ENCODE measurements at places on chromosomes 16 and 17. TPM values are rescaled to one million over a fixed set of nuclear protein-coding genes. Genes with fewer than 3 reads are reported as not detected.

Gene TNS4
- total RNA-seq = 0.16 TPM

DNA sequence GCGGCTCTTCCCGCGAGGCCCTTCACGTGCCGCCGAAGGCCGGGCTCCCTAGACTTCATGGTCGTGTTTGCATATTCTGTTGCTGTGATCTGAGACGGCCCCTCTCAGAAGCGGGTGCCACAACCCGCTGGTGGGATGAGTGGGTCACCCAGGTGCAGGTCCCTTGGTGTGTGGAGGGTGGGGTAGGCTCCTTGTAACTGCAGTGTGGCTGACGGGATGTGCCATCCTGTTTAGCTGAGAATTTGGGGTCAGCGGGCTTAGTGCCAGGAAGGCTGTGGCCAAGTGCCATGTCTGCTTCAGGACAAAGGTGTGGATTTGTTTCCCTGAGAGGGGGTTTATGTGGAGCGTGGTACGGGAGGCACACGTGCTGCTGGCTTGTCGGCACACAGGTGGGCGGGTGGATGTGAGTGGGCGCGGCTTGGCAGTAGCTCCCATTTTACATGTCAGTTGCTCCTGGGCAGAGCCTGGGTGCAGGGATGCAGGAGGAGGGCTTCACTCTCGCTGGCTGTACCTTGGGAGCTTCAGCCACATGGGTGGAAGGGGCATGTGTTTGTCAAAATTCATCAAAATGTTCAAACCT is 9.2 kb upstream of the WFIKKN1 start:
- no peak for DNase-seq

- DNase-seq = no peak
These were observed 22.4 kb downstream of the NXPH3 start for GRCh38 chr17:49597928-49598655.

GRCh38 chr17:17993852-17994251 is 21.2 kb downstream of the DRC3 start:
- DNase-seq = no peak

- DNase-seq = no peak
These were observed 5.1 kb upstream of the CLUH start for GRCh38 chr17:2716649-2717048.

Data from mesenteric fat pad (tissue), 1 donor.